Anterior cingulate cortex (tissue), 58 donors: ENCODE measurements at places on chromosomes 7 and 10.

GRCh38 chr7:75756991-75757676, 14.9 kb downstream of the CCL26 start:
- DNase-seq, result no peak

DNA sequence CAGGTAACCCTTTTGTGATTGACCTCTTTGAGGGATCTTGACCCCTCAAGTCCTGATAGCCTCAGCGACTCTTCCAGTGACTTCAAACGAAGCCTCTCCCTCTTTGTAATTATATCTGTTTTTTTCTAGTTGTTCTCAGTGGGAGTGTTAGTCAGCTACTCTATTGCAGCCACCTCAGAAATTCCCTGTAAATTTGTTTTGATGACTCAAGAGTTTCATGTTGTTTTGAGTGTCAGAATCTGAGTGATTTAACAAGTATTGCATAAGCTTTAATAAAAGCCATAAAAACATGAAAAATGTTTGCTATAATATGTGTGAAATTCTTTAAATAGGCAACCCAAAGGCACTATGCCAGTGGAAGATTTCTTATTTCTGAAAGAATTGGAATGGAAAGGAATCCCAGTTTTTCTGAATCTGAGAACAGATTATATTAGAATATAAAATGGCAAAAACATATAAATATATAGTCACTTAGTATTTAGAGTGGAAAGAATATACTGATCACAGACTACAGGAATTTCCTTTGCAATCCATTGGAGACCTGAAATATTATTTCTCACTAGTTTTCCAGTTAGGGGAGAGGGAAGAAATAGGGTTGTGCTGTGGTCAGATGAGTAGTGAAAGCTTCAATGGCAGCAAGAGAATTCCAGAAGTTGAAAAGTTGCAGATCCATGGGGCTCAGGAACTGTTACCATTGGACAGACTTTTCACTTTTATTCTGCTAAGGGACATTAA, 94.4 kb upstream of the SEMA3C start:
- DNase-seq, result no peak

DNA sequence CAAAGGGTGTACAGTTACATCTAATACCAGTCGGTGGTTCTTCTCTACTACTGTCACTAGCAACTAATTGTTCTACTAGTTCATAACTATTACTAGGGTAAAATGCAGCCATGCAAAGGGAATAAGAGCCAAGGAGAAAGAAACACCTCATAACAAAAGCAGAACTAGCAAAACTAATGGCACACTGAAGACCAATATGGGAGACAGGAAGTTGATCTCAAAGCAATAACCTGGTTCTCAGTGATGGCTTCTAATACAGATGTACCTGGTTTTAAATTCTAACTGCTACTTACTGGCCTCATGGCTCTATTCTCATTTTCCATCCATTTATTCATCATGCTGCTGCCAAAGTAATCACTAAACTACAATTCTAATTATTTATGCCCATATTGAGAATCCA, 170.3 kb downstream of the SEMA3E start:
- DNase-seq, result no peak

- DNase-seq, result no peak
Measured at GRCh38 chr7:1520539-1521234, 9.8 kb upstream of the MAFK start.

DNA sequence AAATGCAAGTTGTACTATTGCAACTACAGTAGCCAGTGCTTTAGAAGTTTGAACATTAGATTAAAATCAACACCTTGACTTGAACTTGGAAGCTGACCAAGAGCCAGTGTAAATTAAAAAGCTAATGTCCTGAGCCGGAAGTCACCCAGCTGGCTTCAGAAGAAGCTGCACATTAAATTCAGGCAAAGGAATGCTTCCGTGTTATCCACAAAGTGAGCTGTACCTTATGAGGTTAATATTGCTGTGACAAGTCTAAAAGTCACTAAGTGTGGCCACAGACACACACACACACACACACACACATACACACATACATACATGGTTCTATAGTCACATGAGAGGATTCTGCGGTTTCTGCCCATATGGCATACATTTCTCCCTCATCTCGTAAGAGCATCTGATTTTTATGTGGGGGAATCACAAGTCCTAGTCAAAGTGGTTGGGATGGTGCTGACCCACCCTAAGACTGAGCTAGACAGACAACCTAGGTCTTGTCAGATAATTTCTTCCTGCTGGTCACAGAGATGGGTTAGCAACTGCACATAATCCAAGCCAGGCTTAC, 612.9 kb downstream of the SORCS1 start:
- DNase-seq, result no peak

DNA sequence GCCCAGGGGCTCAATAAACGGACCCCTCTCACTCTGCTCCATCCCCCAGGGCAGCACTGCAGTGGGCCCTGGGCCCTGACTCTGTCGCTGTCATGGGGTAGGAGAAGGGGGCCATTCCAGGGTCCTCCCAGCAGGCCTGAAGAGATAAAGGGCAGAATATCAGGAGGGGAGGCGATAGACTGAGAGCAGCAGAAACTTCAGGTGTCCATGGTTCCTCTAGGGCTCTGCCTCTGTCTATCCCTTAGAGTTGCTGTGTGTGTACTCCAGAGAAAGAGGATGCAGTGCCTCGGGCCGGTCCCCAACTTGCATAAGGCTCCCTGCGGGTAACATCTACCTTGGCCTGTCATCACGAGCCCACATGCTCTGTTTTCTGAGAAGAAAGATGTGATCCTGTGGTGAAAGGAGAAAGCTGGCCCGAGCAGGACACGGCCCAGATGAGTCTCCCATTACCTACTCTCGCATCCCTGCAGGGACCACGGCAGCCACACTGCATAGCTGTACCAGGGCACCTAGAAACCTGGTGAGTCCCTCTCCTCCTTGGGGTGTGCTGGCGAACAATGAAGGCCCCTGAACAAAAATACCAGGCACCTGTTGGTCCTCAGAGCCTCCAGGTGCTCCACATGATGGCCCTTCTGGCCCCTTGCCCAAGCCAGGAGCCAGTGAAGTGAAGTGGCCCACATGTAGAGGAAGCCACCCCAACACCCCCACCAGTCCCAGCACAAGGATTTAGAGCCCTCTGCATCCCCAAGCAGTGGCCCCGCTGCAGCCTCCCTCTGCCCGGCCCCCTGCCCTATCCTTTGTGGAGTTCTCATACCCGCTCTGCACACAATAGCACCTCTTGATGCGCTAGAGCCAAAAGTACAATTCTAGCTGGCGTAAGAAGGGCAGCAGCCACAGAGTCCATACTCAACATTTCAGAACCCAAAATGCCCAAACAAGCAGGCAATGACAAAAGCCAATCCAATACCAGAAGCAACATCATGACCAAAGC, 106.8 kb downstream of the ARHGAP22 start:
- no peak for DNase-seq

- no peak for DNase-seq
Measured at GRCh38 chr10:111593578-111593977, 516.7 kb downstream of the ADRA2A start.

DNA sequence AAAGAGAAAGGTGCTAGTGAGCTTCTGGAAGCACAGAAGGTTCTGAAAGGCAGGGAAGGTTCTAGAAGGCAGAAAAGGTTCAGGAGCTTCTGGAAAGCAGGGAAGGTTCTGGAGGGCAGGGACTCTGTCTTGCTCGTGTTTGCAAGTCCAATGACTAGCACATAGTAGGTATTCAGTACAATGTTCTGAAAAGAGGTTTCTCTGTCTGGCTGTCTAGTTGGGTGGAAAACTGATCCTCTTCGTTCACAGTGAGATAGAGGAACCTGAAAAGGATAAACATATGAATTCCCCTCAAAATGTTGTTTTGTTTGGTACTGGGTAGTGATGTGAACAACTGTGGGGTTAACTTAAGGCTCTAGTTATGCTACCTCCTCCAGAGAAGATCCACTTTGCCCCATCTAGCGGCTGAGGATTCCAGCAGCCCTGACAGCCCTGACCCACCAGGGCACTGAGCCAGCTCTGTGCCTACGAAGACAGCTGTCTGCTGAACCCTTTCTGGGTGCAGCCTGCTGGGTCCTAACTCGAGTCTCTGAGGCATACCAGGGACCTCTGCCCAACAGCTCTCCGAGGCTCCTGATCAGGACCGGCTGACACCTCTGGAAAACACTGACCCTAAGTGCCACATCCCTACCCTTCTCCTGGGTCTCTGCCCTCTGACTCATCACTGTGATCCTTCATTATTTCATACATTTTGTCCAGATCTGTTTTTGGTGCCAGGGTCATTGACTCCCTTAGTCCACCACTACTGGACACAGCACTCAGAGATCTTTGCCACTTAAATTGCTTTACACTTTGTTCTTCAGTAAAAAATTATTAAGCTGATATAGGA, 15.4 kb downstream of the PTPRN2 start:
- DNase-seq, result no peak

DNA sequence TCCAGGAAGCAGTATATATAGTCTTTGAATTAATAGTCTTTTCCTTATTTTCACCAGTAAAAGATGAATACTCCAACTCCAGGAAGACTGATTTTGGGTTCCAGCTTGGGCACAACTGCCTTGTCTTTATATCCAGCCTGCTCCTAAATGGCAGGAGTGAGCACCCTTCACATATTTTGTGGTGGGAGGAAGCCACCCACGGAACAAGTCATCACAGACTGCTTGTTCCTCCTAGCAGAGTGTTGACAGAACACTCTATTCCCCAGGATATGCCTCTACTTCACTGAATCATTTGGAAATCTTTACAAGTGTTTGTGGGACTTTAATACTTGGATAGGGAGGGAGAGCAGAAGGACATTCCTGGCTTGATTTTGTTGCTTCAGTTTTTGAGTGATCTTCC, 31.7 kb downstream of the ITPRID1 start:
- no peak for DNase-seq

- DNase-seq, result peak; percentile 36
Measured at GRCh38 chr7:131431289-131431688, 103.6 kb downstream of the MKLN1 start.

DNA sequence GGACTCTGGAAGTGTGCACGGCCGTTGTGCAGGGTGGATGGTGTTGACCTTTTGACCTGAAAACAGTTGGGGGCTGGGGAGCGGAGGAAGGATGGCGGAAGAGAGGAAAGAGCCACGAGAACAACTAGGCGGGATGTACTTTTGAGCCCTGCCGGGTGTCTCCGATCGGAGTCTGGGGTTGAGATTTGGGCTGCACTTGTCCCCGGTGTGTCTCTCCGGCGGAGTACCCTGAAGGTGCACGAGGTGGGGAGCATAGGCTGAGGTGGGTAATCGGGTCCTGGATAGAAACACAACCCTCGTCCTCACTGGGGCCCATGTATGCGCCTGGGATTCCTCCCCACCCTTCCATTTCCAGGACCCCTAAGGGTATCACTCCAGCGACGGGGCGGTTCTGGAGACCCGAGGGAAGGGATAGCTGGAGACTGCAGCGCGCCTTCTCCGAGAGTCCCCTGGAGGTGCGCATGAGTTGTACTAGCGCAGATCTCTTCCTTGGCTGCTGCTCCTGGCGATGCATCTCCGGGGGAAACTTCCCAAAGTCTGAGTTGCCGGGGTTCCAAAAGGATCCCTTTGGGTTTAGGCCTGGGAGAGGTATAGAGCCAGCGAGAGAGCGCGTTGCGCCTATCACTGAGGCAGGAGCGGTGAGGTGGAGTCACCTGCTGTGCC, 4.6 kb upstream of the HMX2 start:
- no peak for DNase-seq

- no peak for DNase-seq
Measured at GRCh38 chr7:39033885-39034624, 56.3 kb downstream of the POU6F2 start.

DNA sequence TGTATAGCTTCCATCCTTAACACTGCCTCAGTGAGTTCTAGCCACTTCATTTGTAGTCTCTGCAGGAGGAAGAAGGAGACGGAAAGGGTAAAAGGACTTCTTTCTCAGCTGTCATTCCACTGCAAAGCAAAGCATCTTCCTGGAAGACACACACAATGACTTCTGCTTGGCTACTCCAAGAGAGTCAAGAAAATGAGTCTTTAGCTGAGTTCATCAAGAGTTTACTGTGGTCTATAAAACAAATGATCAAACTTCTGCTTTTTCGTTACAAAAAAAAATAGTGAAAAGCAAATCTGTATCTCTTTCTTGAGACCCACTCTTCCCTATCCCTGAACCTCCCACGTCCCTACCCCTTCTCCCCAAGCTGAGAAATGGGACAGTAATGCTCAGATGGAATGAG, 205.0 kb upstream of the AHR start:
- no peak for DNase-seq

GRCh38 chr7:27697861-27698430, 35.3 kb upstream of the HIBADH start:
- no peak for DNase-seq
